ENCODE measurements at places on chromosomes 12 and 14. TPM values are rescaled to one million over a fixed set of nuclear protein-coding genes. Genes with fewer than 3 reads are reported as not detected.

DNA sequence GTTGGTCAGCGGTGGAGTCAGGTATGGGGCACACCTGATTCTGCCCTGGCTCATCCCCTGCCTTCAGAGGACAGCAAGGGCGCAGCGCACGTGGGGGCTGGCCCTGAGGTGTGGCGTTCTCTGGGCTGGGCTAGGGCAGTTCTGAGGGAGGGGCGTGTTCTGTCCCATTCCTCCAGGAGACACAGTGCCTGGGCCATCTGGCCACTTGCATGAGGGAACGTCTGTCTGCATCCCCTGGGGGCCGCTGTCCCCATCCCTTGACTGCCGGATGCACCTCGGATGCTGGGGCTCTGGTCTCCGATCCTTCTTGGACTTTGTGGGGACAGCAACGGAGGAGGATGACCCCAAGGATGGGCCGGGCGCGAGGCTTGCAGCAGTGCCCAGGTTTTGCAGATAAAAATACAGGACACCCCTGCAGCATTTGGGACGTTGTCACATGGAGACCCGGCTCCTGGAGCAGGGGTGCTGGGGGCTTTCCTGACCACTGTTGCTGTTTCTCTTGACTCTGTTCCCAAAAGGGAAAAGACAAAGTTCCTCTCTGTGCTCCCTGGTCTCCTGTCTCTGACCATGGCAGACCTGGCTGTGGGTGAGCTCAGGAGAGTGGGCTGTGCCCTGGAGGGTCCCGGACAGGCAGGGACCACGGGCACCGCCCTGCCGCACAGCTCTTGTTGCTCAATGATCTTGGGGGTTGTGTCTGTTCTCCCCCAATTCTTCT is 6.9 kb downstream of the MTA1 start:
- peaks cover 10% of the 10 kb centered on the region for H3K4me1 ChIP-seq
- H3K4me3 ChIP-seq, result no peak overlapping the region
- no peaks in the 10 kb centered on the region for H3K36me3 ChIP-seq
- DNase-seq, result no peak
- H3K27ac ChIP-seq, result no peak overlapping the region
- no peaks in the 10 kb centered on the region for H3K27me3 ChIP-seq

PROX2 gene
- total RNA-seq, result 0.24 TPM

INSM2 gene
- not detected for total RNA-seq

FAM186B gene
- total RNA-seq, result 0.11 TPM

ZNF740 gene
- 52.0 TPM for total RNA-seq

GRCh38 chr12:49777800-49778748 is 36.7 kb downstream of the TMBIM6 start:
- peaks cover 4% of the 10 kb centered on the region for H3K27me3 ChIP-seq
- no peak overlapping the region for H3K27ac ChIP-seq
- DNase-seq, result peak; percentile 82
- H3K4me1 ChIP-seq, result peaks cover 15% of the 10 kb centered on the region
- H3K4me3 ChIP-seq, result no peak overlapping the region

- H3K27me3 ChIP-seq, result no peaks in the 10 kb centered on the region
- H3K27ac ChIP-seq, result no peak overlapping the region
- DNase-seq, result no peak
- H3K36me3 ChIP-seq, result no peaks in the 10 kb centered on the region
- H3K4me3 ChIP-seq, result no peak overlapping the region
Observed at GRCh38 chr12:121145221-121145620, 12.5 kb downstream of the P2RX7 start.

ZNF705A gene
- not detected for total RNA-seq

TDRD9 gene
- total RNA-seq, result 0.46 TPM

- H3K36me3 ChIP-seq, result no peaks in the 10 kb centered on the region
- H3K27me3 ChIP-seq, result no peaks in the 10 kb centered on the region
- DNase-seq, result no peak
- H3K27ac ChIP-seq, result no peak overlapping the region
- H3K4me3 ChIP-seq, result no peak overlapping the region
Observed at GRCh38 chr12:131850856-131851559, 22.8 kb downstream of the MMP17 start.

- DNase-seq, result no peak
- H3K27me3 ChIP-seq, result no peaks in the 10 kb centered on the region
- peaks cover 22% of the 10 kb centered on the region for H3K4me1 ChIP-seq
- no peak overlapping the region for H3K27ac ChIP-seq
- no peaks in the 10 kb centered on the region for H3K36me3 ChIP-seq
Observed at GRCh38 chr12:52867642-52868041, 18.8 kb upstream of the KRT78 start.

DNA sequence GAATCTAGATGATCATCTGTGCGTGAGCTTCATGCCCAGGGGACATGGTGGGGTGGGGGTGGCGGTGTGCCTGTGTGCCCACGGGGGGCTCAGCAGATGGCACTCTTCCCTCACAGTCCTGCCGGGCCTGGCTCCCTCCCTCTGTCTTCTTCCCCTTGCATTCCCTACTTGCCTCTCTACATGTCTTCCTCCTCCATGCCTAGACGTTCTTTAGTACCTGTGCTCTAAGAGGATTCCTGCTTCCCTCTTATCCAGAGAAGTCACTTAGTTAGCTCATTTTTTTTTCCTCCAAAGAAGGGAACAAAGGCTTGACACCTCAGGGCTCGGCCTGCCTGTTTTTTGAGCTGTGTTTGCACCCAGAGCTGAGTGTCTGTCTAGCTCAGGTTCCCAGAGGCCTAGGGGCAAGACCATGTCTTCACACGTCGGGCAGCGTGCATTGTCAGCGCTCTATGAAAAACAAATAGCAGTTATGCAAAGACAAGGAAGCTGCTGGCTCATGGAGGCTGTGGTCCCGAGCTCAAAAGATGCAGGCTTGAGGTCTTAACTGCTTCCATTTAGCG is 48.8 kb downstream of the NINJ2 start:
- H3K27me3 ChIP-seq, result no peaks in the 10 kb centered on the region
- no peak overlapping the region for H3K4me3 ChIP-seq
- DNase-seq, result peak; percentile 56

GRCh38 chr14:93073910-93074769 is 41.6 kb downstream of the ITPK1 start:
- no peak overlapping the region for H3K27ac ChIP-seq
- H3K36me3 ChIP-seq, result no peaks in the 10 kb centered on the region
- peaks cover 11% of the 10 kb centered on the region for H3K4me1 ChIP-seq
- no peak for DNase-seq
- no peaks in the 10 kb centered on the region for H3K27me3 ChIP-seq

DNA sequence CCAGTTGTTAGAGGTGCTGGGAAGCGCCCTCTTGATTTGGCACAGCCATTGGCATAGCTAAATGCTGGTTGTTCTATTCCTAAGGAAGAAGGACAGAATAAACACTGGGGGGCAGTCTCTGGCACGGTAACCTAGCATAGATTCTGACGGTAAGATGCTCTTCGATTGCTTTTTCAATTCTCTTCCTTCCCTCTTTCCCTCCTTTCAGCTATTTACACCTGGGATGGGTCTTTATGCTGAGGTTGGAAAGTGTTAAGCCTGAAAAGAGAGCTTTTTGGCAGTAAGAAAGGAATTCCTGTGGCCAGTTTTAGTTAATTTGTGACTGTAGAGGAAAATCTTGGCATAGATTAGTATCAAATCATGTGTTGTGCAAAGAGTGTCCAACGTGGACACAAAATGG is 162.8 kb downstream of the SNAPC1 start:
- no peak overlapping the region for H3K27ac ChIP-seq
- H3K36me3 ChIP-seq, result no peaks in the 10 kb centered on the region
- no peak overlapping the region for H3K4me3 ChIP-seq

- H3K4me3 ChIP-seq, result peak overlapping the region; percentile 40
- H3K36me3 ChIP-seq, result no peaks in the 10 kb centered on the region
- peak; percentile 86 for DNase-seq
- H3K27ac ChIP-seq, result peak overlapping the region; percentile 38
- no peaks in the 10 kb centered on the region for H3K27me3 ChIP-seq
Observed at GRCh38 chr14:105473677-105474482, 741 bp upstream of the CRIP2 start.

DNA sequence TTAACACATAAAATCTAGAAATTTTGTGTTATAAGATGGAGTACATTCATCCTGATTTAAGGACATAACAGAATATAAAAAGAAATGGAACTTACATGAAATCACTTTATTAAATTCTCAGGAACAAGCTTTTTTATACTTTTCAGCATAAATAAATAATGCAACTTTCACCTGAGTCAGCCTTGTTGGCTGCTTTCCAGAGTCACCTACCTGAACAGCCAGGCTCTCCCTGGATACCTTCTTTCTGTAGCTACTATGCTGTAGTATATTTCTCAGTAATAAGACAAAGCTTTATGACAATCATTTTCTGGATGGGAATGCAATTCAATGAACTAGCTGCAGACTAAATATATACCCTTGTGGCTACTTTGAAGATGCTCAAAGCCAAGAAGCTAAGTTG is 111.9 kb downstream of the NTS start:
- H3K36me3 ChIP-seq, result no peaks in the 10 kb centered on the region
- no peaks in the 10 kb centered on the region for H3K27me3 ChIP-seq
- H3K4me3 ChIP-seq, result no peak overlapping the region
- no peak overlapping the region for H3K27ac ChIP-seq
- no peak for DNase-seq
- H3K4me1 ChIP-seq, result no peaks in the 10 kb centered on the region

GARIN6 gene
- not detected for total RNA-seq

GRCh38 chr14:86346818-86347384 is 817.0 kb downstream of the FLRT2 start:
- no peak for DNase-seq
- no peaks in the 10 kb centered on the region for H3K4me1 ChIP-seq
- H3K27me3 ChIP-seq, result no peaks in the 10 kb centered on the region
- no peak overlapping the region for H3K4me3 ChIP-seq
- H3K36me3 ChIP-seq, result no peaks in the 10 kb centered on the region
- no peak overlapping the region for H3K27ac ChIP-seq

- no peaks in the 10 kb centered on the region for H3K36me3 ChIP-seq
- no peak overlapping the region for H3K4me3 ChIP-seq
- no peaks in the 10 kb centered on the region for H3K4me1 ChIP-seq
- DNase-seq, result no peak
- no peak overlapping the region for H3K27ac ChIP-seq
Observed at GRCh38 chr12:20592556-20592955, 102.6 kb upstream of the SLCO1C1 start.

DNA sequence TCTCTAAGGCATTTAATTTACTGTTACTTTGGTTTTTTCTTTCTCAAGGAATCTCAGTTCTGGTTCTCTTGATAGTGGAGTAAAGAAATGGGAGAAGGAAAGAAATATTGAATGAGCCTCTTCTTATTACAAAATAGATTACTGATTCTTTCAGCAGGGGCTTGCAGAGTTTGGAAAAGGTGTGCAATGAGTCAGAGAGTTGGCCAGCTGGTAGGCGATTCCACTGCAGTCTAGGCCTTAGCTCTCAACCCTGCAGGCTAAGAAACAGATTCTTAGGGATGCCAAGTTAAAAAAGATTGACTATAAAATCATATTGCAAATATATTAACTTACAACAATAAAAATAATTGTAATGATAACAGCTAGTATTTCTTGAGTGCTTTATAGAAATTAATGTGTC is 25.8 kb downstream of the NR1H4 start:
- DNase-seq, result no peak
- no peak overlapping the region for H3K27ac ChIP-seq
- no peaks in the 10 kb centered on the region for H3K4me1 ChIP-seq
- no peak overlapping the region for H3K4me3 ChIP-seq

DNA sequence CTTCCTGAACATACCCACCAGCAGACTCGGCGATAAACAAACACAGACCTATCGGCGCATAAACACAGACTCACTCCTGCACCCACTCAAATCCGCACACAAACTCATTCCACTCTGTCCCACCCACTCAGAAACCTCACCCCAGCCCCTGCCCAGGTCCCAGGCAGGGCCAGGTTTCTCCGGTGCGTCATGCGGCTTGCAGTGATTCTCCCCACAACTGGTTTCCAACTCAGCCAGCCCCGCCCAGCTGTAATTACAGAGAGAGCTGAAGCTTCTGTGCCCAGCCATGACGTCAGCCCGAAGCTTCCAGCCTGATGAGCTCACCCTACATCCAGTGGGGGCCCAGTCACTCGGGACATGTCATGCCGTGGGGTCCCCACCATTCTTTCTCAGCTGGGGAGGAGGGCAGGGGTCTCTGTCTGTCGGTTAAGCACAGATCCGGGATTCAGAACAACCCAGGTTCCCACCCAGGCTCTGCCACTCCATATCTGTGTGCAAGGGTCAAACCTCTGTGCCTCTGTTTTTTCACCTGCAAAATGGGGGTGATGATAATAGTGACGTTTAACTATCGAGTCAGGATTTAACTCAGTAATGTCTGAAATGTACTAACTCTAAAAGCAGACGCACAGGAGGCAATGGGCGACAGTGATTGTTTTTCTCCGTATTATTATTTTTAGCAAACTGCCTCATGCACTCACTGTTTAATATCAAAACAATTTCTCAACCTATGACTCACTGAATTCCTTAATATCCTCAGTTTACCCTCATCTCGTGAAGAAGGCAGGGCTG is 2.3 kb upstream of the HSPB8 start:
- H3K27me3 ChIP-seq, result no peaks in the 10 kb centered on the region
- no peak overlapping the region for H3K27ac ChIP-seq
- no peak overlapping the region for H3K4me3 ChIP-seq
- DNase-seq, result no peak
- no peaks in the 10 kb centered on the region for H3K4me1 ChIP-seq

LRTM2 gene
- total RNA-seq, result 0.24 TPM

SMIM41 gene
- total RNA-seq, result not detected

FICD gene
- total RNA-seq, result 5.8 TPM

VASH1 gene
- 5.7 TPM for total RNA-seq

DNA sequence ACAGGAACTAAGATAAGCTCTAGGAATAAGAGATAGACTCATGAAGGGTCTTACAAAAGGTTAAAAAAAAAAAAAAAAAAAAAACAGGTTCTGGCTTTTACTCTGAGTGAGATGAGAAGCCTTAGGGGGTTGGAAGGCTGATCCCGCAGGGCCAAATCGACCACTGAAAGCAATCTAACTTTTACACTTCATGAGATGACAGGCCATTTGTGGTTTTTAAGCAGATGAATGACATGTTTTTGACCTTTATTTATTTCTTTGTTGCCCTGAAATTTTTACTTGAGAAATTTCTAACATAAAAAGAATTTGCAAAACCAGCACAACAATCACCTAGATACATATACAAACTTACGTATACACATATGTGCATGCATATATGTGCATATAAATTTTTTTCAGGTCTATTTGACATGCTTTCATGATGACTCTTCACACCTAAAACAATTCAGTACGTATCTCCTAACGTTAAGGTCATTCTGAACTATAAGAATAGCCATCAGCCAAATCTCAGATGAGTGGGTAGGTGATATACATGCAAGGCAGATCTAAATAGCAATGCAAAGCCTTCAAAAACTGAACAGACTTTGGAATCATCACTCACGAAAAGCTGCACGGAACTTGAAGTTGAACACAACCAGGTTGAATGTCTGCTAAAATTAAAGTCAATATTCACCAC is 87.0 kb downstream of the R3HDM2 start:
- H3K4me3 ChIP-seq, result no peak overlapping the region
- H3K27me3 ChIP-seq, result no peaks in the 10 kb centered on the region
- no peak overlapping the region for H3K27ac ChIP-seq
- H3K4me1 ChIP-seq, result no peaks in the 10 kb centered on the region
- no peaks in the 10 kb centered on the region for H3K36me3 ChIP-seq

- H3K4me1 ChIP-seq, result peaks cover 6% of the 10 kb centered on the region
- DNase-seq, result no peak
- no peak overlapping the region for H3K27ac ChIP-seq
- no peak overlapping the region for H3K4me3 ChIP-seq
- H3K36me3 ChIP-seq, result no peaks in the 10 kb centered on the region
Observed at GRCh38 chr12:89166525-89166934, 185.8 kb downstream of the DUSP6 start.

Measured in CD8-positive, alpha-beta memory T cell (primary cell).